ENCODE measurements at places on chromosomes 7 and 10.

- no peak for DNase-seq
Measured at GRCh38 chr7:47540053-47540386, 41.9 kb downstream of the TNS3 start.

DNA sequence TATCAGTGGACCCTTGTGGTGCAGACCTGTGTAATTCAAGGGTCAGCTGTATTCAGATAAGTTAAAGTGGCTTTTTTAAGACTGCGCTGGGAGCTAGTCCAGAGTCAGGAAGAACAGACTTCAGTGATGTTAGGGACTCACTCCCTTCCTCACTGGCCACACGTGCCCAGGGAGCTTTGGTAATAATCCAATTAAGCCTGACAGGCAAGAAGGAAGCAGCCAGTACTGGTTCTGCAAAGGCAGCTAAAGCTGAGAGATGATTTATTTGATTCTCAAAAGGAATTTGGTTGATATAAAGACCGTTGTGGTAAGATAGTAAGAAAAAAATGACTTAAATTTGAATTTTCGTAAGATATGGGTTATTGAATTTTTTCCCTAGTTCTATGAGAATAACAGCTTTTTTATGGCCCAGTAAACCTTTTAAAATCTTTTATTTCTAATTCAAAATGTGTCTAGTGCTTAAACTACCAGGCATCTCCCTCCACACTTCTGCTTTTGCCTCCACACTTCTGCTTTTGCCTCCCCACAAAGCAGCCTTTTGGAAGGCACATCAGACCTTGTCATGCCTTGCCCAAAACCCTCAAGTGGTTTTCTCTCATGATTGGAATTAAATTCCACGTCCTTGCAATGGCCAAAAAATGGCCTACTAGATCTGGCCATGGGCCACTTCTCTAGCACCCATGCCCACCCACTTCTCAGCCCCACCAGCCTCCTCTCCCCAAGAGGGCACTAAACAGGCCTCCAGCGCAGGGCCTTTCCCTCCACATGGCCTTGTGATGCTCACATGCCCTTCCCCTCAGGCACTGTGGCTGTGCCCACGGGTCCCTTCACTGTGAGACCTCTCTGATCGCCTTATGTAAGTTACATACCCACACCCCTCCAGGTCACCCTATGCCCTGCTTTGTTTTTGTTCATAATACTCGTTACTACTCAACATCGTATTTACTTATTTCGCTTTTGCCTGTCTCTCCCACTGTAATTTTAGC, 92.5 kb downstream of the POU6F2 start:
- DNase-seq: no peak

GRCh38 chr7:87091487-87092066, 32.1 kb upstream of the ELAPOR2 start:
- no peak for DNase-seq

GRCh38 chr10:100598166-100598565, 62.4 kb downstream of the HIF1AN start:
- DNase-seq: no peak

DNA sequence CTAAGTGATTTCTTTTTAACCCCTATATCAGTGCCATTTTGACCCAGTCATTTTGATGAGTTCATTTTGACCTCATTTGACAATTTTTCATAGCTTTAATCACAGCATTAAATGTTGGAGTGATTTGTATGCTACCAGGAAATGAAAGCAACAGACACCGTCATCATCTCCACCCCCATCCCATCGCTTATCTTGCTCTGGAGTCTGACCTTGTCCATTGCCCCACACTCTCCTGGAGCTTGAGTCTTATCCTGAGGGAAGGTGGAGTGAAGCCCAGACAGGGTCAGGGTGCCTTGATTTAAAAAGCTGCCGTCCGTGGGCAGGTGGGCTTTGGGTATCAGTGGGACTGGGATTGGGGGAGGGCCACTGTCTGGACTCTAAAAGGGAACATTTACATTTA, 94.7 kb upstream of the JCAD start:
- DNase-seq: no peak

GRCh38 chr10:8238986-8239385, 184.5 kb downstream of the GATA3 start:
- no peak for DNase-seq

DNA sequence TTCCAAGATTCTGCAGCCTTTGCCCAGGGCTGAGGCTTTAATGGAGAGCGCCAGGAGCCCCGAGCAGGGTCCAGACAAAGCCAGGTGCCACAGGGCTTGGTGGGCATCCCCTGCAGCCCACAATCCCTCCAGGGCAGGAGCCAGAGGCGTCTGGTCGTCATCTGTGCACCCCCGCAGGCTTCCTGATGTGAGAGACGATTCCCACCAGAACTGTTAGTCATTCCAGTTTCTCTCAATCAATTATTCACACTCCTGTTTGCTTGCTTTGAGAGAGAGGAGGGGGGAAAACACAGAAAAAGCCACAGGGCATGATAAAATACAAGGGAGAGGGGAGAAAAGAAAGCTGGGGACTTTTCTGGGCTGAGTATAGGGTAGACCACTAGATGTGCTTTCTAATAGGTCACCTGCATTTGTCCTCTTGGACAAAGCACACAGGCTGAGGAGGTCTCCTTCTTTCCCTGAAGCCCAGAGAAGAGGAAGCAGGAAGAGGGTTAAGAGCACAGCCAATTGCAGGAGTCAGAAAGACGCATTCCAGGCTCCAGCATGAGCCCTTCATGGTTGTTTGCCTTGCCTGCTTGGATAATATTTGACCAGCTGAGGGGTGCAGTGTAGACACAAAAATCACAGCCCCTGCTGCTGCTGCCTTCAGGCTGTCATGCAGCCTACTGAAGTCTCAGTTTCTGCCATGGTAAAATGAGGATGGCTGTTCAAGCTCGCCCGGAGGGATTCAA, 194.4 kb downstream of the PLXNA4 start:
- DNase-seq: no peak

GRCh38 chr7:25333296-25333928, 105.1 kb upstream of the NPVF start:
- no peak for DNase-seq

DNA sequence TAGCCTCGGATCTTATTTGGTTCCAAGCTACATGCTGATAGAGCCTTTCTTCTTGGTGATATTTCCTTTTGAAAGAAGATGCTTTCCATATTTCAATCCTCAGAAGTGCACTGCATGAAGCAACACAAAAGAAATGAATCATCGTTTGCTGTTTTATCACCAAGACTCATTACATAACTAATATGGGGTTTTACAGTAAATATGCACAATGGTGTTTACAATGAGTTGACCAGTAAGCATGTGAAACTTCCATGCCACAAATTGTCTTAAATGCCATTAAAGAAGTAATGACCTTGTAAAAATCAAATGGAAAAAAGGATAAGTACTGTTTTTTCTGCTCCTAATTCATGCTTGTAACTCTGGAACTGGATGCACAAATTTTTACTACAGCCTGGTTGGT, 1017.0 kb upstream of the GHITM start:
- DNase-seq: no peak

DNA sequence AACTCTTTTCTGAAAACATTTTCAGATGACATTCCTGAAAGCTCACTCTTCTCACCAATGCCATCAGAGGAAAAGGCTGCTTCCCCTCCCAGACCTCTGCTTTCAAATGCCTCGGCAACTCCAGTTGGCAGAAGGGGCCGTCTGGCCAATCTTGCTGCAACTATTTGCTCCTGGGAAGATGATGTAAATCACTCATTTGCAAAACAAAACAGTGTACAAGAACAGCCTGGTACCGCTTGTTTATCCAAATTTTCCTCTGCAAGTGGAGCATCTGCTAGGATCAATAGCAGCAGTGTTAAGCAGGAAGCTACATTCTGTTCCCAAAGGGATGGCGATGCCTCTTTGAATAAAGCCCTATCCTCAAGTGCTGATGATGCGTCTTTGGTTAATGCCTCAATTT, 16.5 kb downstream of the ANLN start:
- DNase-seq: no peak

GRCh38 chr10:62634576-62634975, 169.9 kb upstream of the ADO start:
- no peak for DNase-seq

DNA sequence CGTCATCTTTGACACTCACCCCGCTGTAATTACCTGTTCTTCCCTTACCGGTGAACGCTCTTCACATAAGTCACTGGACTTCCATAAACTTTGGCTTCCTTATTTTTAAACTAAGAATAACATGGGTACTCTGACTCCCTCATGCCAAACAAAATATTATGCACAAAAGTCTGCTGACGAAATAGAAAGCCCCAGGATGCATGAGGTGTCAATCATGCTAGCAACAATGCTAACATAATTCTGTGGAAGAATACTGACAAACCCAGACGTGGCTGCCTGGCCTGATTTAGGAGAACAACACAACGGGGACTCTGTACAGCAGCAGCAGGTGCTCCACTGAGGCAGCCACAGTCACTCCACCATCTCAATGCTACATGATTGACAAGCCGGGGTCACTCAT, 137.5 kb downstream of the CCDC71L start:
- no peak for DNase-seq
